NCI-H1417 treated with DMSO at 0.1 percent for 48 hours (cell line): ENCODE measurements at places on chromosomes 13 and 19.

- DNase-seq = no peak
Measured at GRCh38 chr13:93535251-93535650, 308.6 kb downstream of the GPC6 start.

DNA sequence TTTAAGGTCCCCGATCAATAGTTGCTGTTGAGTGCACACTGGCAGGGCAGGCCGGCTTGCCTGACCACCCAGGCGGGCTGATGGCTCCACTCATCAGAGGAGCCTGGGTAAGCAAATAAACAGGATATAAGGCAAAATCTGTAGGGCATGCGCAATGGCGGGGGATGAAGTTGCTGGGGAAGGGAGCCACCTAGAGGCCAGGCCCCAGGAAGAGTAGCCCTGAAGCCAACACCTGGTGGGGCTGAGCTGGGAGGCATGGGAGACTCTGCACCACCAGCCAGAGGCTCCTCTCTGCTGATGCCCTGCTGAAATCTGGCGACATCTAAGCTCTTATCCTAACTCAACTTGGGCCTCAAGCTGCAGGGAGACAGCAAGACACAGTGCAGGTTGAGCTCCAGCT is 324.3 kb downstream of the ZNF536 start:
- no peak for DNase-seq

DNA sequence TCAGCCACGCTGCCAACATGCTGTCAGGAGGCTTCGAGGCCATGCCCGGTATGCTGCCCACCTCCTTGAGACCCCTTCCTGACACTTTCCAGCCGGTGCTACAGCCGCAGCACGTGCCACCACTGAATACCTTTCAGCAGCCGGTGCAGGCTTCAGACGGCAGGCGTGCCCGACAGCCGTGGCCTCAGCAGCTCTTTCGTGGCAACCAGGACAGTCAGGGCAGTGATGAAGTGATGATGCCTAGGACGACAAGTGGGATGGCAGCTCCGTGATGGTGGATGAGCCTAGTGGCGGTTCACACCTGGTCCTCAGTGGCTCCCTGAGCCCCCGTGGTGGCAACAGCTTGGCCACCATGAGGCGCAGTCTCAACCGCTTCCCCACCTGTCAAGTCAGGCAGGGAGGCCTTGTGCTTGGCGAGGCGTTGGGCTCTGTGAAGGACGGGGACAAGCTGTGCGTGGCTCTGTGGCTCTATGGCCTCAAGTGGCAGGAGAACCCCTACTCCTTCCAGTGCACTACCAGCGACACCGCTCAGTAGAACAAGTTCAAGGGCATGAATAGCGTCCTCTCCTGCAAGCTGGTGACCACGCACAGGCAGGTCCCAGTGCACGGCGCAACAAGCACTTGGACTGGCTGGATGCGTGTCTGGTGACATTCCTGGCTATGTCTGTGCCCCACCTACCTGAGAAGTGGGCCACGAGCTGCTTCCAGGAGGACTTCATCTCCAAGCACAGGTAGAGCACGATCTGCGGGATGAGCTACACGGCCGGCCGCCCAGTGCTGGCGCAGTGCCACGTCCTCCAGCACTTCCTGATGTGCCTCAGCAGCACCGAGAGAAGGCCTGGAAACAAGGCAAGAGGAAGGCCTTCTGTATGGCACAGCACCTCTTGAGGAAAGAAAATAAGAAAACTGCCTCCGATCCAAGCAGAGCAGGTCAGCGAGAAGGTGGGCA is 18.2 kb upstream of the ZNF14 start:
- DNase-seq = no peak

DNA sequence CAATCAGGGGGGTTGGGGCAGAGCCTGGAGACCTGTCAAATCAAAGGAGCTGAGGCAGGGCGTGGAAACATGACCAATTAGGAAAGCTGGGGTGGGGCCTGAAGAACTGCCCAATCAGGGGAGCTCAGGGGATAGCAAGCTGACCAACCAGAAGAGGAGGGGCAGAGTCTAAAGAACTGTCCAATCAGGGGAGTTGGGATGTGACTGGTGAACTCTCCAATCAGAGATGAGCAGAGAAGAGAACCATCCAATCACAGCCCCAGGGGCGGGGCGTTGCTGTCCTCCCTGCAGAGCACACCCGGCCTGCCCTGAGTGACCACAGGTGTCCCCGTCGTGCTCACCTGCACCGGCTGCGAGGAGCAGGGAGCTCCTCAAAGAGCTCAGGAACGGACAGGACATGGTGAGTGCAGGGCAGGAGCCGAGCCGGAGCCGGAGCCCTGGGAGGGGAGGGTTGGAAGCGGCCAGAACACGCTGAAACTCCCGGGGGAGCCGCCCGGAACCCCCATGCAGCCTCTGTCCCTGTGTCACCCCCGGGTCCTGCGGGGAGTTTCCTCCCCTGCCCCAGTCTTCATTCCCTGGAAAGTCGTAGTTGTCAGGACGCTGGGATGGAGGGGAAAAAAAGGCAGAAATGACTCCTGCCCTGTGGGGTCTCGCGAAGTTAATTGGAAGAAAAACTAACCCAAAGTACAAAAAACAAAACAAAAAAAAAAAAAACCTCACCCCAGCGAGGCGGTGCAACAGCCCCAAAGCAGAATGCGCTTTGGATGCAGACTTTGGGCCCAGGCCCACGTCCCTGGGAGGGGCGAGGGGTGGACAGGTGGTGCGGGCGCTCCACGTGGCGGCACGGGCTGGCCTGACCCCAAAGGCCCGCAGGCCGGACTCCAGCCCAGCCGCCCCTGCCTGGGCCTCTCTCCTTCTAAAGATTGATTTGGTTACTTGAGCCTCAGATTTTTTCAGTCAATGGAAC is at the start of gene ZNF556:
Gene ZNF556 (plus strand): TSS at position 311 of the 967 bp plus-strand sequence. CDS start 87 bp downstream, at position 398.
- no peak for DNase-seq

DNA sequence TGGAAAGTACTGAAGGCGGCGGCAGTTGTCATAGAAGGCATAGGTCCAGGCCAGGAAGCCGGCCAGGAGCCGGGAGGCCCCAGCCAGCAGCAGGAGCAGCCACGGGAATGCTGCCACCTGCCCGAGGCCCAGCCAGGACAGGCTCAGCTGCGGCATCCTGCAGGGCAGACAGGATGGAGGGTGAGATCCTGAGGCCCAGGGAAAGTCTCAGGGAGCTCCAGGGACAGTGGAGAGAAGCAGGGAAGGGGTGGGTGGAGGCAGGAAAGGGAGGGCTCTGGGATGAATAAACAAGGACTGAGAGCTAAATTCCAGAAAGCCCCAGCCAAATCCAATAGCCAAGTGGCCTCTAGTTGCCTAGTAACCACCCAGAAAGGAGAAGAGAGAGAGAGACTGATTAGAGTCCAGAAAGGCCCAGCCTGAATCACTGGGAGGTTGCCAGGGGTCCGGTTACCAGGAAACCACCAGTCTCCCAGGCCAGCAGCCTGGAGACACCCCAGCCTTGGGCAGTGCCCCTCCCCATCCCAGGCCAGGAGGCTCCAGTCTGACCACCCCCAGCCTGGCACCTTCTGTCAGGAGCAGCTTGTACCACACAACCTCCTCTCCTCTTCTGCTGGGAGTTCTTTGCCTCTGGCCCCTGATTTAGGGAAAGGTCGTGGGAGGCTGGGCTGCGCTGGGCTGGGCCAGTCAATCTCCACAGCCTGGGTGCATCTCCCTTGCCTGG is 7.5 kb upstream of the OR10H5 start:
- no peak for DNase-seq

GRCh38 chr19:56927791-56928207 is 87.3 kb upstream of the PEG3 start:
- DNase-seq = no peak

DNA sequence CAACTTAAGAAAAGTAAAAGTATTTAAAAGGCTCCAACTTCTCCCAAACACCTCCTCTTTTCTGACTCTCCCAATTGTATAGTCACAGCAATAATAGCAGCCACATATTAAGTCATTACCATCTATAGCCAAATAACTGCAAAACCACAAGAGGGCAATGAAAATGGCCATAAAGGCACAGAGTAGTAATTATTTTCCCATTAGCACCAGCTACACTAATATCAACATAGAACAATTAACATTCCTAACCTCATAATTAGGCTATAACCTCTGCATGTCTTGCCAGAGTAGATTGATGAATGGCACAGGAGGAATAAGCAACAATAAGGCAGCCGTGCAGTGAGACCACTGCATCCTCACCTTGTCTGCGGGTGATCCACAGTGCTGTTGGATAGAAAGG is 226.4 kb upstream of the SERP2 start:
- peak; percentile 24 for DNase-seq

- no peak for DNase-seq
Measured at GRCh38 chr13:74576420-74576819, 442.2 kb upstream of the KLF12 start.

- DNase-seq = no peak
Measured at GRCh38 chr13:51291341-51291740, 48.1 kb upstream of the SERPINE3 start.

DNA sequence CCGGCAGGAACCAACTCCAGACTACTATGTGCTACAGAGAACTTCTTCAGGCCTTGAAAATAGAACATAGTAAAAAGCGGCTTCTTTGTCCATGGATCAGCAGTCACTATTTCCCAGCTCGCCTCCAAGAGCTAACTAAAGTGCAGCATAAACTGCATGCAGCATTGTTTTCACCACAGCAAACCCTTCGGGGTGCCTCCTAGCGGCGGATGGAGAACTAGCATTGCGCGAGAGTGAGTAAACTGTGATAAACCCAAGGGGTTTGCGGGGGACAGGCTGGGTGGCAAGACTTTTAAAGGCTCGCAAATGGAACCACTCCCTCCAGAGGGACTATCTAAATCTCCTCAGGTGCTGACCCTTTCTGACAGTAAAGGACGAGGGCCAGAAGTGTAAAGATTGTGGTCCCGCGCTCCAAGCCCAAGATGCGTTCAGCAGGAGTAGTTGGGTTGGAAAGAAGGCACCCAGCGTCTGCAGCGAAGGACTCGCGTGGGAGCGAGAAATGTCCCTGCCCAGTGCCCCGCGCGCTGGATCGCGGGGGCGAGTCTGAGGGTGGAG is 21.5 kb upstream of the SGCG start:
- DNase-seq = no peak

GRCh38 chr13:28339419-28339818 is 155.5 kb downstream of the FLT1 start:
- no peak for DNase-seq

DNA sequence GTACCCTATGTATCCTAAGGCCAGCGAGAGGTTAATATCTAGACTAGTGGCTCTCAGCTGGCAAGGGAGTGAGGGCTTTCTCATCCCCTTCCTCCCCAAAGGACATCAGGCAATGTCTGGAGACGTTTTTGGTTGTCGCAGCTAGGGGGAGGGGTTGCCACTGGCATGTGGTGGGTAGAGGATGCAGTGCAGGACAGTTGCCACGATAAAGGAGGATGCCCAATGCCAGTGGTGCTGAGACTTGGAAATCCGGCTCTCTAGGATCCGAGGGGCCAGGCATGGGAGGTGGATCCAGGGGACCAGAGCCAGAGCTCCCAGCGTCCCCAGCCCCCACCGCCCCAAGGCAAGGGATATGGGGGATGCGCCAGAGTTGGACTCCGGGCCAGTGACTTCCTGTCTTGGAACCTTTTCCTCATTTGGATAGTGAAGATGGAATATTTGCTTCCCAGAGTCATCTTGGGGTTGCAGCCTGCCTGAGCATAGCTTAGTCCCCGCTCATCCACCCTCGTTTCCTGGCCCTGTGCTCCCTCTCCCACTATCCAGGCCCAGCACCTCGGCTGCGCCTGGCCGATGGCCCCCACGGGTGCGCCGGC is 4.9 kb downstream of the SSC5D start:
- DNase-seq = no peak

DNA sequence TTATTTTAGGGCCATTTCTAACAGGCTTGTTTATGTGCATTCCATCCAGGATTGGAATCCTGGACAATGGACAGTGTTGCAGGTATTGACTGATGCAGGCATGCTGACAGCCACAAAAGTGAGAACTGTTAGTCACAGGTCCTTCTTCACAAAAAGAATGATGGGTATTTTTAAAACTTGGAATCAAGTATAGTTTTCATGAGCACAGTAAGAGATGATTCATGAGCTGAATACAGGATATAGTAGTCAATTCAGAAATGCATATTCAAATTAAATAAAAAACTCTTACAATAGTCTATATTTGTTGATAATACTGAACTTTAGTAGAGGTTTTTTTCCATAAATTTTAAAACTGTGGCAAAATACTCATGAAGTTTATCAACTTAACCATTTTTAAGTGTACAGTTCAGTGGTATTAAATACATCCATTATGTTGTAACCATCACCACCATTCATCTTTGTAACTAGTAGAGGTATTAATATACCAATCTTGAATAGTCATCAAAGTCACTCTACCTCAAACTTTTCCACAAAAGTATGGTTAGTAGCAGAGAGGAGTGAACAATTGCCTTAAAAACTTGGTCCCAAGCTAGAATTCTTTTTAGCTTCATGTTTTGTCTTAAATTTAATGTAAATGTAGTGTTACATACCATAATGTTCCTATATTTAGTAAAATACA is 79.5 kb downstream of the KCNRG start:
- DNase-seq = no peak

- DNase-seq = no peak
Measured at GRCh38 chr19:14023404-14024235, 4.3 kb upstream of the RLN3 start.

- DNase-seq = no peak
Measured at GRCh38 chr13:60164234-60164889, 634 bp upstream of the DIAPH3 start.

DNA sequence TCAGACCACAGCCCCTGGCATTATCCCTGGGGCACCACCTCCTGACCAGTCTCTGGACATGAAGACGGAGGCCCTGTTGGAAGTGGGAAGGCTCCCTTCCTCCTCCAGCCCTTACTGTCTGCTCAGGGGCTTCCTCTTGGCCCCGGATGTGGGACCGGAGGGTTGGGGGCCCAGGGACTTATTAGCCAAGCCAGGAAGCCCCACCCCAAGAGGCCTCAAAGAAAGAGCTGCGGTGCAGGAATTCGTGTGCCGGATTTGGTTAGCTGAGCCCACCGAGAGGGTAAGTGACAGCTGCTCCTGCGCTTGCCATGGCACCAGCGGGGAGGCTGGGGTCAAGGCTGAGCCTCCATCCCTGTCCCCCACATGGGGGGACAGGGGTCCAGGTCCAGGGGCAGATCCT is at the start of gene RETN:
Gene RETN (plus strand): TSS at position 208 of the 400 bp plus-strand sequence. CDS start 278 bp downstream, outside the sequence.
- DNase-seq = no peak

- DNase-seq = no peak
Measured at GRCh38 chr13:108427355-108427754, 157.8 kb downstream of the TNFSF13B start.

DNA sequence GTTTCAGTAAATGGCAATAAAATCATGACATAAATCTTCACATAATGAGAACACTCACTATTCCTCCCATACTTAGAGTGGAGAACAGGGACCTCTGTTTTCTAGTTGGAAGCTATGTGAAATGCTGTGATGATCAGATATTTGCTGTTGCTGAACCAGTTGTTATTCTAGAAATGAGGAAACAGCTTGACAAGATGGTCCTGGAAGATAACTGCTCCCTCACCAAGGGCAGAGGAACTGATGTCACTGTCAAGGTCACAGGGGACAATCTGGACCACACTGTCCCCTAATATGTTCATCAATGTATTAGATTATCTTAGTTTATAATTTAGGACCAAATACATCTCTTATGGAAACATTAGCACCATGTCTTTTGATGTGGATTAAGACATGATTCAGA is 1173.3 kb downstream of the PCDH17 start:
- DNase-seq = no peak

GRCh38 chr13:77861741-77862140 is 56.9 kb downstream of the EDNRB start:
- no peak for DNase-seq

- DNase-seq = no peak
Measured at GRCh38 chr19:1177322-1178114, 3.5 kb upstream of the SBNO2 start.

- no peak for DNase-seq
Measured at GRCh38 chr19:872266-872951, 12.9 kb downstream of the CFD start.

- no peak for DNase-seq
Measured at GRCh38 chr13:39047560-39047959, 9.3 kb downstream of the NHLRC3 start.

- DNase-seq = no peak
Measured at GRCh38 chr19:4578552-4579248, 19.2 kb upstream of the SEMA6B start.
